ENCODE measurements at places on chromosomes 3 and 15.

DNA sequence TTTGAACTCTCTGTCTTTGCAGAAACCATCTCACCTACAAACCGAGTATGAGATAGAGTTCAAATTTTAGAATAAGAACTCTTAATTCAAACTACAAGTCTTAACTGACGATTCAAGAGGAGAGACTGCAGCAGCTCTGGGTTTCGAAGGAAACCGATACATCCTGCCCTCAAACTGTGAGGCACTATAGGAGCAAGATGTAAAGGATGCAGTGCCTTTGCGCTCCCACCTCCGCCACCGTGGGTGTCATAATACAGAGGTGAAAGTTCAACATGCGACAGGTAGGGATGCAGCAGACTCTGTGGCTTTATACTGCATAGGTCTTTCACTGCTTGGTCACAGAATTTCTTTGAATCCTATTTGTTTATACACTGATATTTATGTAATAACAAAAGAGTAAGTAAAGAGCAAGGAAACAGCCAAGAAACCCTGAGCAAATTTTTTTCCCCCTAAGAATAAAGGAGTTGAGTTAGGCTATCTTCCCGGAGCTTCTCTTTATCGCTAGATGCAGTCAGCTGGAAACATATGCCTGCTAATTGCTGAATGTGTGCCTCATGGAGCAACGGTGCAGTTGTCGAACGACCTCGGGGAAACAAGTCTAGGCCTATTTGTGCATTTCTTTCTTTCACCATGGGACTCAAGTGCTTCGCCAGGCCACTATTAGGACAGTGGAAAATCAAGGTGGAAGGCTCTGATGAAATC, 1097.6 kb upstream of the CFAP20DC start:
- no peak for DNase-seq

- no peak for DNase-seq
Measured at GRCh38 chr3:12197475-12197874, 38.8 kb upstream of the TIMP4 start.

DNA sequence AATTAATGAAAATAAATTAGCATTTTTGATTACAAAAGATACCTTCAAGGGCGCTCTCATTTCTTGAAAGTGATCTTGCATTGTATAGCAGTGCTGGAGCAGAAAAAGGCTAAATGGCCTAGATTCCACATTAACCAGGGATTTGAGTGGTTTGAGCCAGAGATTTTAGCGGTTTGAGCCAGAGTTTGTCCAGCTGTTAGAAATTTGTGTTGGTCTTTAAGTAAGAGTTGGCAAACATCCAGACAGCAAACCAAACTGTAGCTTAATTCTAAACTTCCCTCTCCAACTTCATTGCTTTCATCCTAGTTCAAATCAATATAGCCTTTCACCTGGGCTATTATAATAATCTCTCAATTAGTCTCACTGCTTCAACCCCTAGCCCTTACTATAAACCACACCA, 351.7 kb downstream of the IGSF11 start:
- DNase-seq: no peak

- DNase-seq: no peak
Measured at GRCh38 chr3:120497336-120497735, 46.5 kb upstream of the FSTL1 start.

DNA sequence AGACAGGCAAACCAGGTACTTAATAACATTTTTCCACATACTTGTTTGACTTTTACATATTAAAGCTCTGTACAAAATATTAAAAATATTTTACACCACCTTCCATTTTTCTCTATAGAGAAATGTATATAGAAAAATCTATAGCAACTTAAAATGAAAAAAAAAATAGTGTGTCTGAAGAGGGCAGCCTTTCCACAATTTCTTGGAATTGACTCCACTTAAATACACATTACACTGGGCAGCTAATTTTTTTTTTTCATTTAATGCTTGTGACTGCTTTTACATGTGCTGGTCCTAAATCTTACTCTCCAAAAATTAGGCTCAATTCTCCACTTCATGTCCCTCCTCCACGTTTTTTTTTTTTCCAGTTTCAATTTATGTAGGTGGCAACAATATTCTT, 427.0 kb upstream of the RBMS3 start:
- no peak for DNase-seq

- DNase-seq: no peak
Measured at GRCh38 chr15:47725906-47726305, 8.6 kb downstream of the SEMA6D start.

DNA sequence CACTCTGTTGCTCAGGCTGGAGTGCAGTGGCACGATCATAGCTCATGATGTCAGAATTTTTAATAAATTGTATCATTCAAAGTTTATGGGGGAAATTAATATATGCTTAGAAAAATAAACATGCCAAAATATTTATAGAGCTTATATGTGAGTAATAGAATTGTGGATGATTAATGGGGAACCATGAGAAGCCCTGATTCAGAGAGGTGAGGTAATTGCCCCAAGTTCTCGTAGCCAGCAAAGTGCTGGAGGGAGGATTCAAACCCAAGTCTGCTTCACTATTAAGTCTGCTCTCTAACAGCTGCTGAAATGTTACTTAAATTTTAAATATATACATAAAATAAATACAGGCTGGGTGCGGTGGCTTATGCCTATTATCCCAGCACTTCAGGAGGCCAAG, 26.2 kb upstream of the IGF2BP2 start:
- no peak for DNase-seq

GRCh38 chr3:108177536-108177935, 44.7 kb downstream of the IFT57 start:
- DNase-seq: no peak
